KG1 (cell line): ENCODE measurements at places on chromosomes 12 and 14.

- no peak for DNase-seq
These were observed 5.7 kb upstream of the JDP2 start for GRCh38 chr14:75422169-75422568.

GRCh38 chr14:78342879-78343278, 172.7 kb downstream of the NRXN3 start:
- no peak for DNase-seq

GRCh38 chr14:100889641-100890040, 13.9 kb downstream of the RTL1 start:
- no peak for DNase-seq

DNA sequence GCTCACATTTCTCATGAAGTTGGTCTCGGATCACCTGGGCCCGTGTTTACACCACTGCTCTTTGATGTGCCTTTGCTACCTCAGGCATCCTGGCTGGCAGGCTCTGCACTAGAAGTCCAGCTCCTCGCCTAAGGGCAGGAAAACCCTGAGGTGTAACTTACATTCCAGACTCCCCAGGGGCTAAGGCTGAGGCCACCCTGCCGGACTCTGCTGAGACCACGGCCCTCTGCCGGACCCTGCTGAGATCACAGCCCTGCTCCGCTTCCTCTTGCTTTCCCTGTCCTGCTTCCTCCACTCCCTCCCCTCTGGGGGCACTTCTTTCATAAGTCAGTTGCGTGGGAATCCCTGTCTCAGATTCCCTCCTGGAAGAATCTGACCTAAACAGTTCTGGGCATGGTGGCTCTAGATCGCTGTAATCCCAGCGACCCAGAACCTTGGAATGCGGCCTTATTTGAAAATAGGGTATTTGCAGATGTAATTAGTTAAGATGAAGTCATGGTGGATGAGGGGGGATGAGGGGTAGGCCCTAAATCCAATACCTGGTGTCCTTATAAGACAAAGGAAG, 17.2 kb downstream of the RILPL1 start:
- DNase-seq, result no peak

- DNase-seq, result no peak
These were observed 252.4 kb downstream of the GXYLT1 start for GRCh38 chr12:41892302-41892701.

- no peak for DNase-seq
These were observed 12.5 kb upstream of the CLEC4E start for GRCh38 chr12:8553088-8553627.

DNA sequence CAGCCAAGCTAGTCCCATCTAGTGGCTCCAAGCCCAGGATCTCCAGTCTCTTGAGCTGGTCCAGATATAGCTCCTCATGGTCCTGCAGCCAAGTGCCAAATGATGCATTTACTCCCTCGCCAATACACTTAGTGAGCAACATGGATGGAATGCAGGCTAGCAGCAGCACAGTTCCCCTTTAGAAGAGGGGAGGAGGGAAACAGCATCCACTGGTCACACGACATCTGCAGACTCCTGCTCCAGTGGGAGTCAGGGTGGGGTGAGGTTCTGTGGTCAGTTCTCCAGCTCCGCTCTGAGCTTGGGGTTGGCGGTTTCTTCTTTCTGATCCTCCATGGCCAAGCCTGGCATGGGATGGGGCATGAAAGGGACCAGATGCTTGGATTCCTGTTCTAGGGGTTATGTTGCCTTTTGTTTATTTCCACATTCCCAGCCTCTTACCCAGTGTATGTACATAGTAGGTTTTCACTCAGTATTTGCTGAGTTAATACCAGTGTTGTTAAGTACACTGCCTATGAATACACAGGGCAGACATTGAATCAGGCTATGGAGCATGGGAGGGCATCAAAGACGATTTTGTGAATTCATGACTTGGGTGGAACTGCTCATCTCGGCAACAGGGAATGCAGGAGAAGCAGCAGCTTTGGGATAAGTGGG, 57.3 kb downstream of the GALNT16 start:
- no peak for DNase-seq

DNA sequence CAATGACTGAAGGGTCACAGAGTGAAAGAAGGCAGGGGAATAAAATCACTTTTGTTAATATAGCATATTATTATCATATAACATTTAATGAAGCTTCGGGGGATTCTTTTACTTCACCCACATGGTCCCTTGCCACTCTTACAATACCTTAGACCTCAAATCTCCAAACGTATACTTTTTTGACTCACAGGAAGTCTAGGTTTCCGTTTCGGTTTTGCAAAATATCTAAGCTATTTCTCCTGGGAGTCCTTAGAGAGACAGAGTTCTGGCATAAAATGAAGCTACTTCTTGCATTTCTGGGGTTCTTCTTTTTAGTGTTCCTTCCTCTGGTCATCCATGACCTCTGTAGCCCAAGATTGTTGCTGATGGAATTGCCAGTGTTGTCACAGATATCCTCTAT, 590.5 kb upstream of the ATP2B1 start:
- no peak for DNase-seq

DNA sequence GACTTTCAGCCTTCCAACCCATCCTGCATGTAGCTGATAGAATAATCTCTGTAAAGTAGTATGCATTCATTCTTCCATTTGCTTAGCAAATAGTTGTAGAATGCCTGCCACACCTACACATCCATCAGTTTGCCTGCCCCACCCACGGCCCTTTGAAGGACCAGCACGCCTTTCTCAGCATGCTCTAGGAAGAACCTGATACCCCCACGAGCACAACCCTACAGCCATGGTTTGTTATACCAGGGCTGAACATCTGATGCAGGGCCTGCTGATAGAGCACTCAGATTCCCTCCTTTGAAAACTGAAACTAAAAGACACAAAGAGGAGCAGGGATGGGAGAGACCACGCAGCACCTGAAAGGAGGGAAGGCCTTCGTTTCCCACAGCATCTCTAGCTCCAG, 205.1 kb downstream of the ANO2 start:
- DNase-seq, result no peak

- DNase-seq, result no peak
These were observed 58.7 kb downstream of the KTN1 start for GRCh38 chr14:55638665-55639064.

GRCh38 chr12:113984464-113984863, 18.3 kb upstream of the RBM19 start:
- no peak for DNase-seq

DNA sequence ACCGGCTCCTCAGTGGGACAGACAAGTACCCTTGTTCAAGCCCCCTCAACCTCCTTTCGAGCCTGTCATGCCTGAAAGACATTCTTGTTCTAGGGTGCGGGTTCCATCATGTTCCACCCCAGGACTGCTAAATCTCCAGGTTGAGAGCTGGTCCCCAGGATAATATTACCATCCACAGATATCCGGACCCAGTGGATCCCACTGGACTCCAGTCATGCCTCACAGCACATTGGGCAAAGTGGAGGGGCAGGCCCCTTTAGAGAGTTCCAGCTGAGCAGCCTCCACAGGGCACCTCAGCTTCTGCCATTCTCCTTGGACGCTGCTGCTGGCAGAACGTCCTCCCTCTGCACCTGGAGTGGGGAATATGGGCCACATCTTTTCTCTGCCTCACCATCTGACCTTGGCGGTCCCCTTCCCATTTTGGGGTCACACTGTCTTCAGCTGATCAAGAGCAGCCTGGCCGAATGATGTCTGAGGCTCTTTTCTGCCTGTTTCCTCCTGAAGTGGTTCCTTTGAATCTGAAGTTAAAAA, 137.4 kb downstream of the BCL11B start:
- DNase-seq, result no peak

DNA sequence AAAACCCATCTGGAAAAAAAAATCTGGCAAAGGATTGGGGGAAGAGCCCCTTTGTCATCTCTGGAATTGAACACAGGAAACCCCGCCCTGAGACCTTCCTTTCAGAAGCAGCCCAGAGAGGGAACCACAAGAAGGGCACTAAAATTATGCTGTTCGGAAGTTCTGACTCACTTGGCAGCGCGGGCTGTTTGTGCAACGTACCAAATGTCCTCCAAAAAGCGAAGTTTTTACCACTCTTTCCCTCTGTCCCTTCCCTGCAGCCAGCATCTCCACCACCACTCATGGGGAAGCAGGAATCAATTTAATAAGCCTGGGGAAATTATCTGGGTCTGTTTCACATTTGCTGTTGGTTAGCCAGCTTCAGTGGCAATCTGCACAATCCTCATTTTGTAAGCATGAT, 3.2 kb upstream of the SYNE3 start:
- DNase-seq, result peak; percentile 25

GRCh38 chr14:67270145-67270753, 29.0 kb downstream of the PALS1 start:
- DNase-seq, result no peak
